Jurkat, Clone E6-1 (cell line): ENCODE measurements at places on chromosomes 11 and 22.

DNA sequence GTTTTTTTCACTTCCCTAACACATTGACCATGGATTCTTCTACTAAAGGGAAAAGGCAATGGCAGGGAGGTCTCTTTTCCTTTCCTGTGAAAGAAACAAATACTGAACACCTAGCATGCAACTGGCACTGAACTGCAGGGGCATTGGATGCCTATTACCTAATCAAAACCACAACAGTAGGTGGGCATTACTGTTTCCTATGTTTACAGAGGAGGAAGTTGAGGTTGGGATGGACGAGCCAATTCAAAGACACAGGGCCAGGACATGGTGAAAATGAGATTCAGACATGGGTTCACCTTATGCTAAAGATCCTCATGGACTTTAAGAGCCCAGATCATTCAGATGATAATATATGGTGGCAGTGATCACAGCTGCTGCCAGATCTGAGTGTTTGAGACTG is 407.0 kb downstream of the MIAT start:
- DNase-seq: no peak

- DNase-seq: no peak
Observed at GRCh38 chr22:25760294-25760693, 18.3 kb downstream of the MYO18B start.

- no peak for DNase-seq
Observed at GRCh38 chr11:63543711-63544110, 7.1 kb downstream of the PLAAT4 start.

DNA sequence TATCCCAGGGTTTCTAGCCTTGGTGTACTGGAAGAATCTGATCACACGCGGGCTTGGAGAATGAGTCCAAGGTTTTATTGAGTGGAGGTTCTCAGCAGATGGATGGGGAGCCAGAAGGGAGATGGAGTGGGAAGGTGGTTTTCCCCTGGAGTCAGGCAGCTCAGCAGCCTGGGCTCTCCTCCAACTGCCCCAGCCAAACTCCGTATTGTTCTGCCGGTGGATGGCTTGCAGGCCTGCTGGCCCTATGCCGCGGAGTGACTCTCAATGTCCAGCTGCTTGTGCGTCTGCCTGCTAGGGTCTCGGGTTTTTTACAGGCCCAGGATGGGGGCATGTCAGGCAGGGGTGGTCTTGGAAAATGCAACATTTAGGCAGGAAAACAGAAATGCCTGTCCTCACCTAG is 162.4 kb upstream of the LMO1 start:
- no peak for DNase-seq
